ENCODE measurements at places on chromosomes 11 and 22.

DNA sequence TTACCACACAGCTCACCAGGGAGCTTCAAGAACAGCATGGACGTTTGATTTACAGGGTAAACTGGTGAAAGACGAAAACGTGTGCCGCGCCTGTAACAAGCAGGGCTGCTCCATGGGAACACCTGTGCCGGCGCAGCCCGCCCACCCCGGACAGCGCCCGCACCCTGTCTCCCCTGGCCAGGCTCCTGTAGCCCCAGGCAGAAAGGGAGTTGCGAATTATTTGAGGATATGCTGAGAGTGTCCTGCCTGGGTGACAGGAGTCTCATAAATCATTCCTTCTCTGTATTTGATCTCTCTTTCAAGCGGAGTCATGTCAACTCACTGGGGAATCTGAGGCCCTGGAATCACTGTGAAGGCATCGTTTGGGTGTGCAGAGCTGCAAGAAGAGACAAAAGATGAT lies 804.3 kb downstream of the OPCML start:
- no peak for DNase-seq

- DNase-seq = no peak
These were observed 38.2 kb downstream of the CYB5R2 start for GRCh38 chr11:7635137-7635536.

- no peak for DNase-seq
These were observed 152.7 kb upstream of the TBCEL start for GRCh38 chr11:120871194-120871593.

DNA sequence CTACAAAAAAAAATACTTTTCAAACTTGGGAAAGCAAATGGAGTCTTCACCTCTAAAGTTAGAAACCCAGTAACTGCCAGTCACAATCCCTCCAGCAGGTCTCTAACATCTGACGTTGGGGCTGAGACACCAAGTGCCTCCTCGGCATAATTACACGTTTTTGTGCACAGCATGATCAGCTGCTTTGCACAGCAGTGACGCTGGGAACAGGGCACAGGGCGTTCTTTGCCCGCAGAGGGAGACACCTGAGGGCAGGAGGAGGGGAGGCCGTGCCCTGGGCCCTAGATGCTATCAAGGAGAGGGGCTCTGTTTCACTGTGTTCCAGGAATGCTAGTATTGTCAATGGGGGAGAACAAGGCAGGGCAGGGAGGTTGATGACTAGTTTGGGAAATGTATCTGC lies 120.1 kb downstream of the PARVA start:
- no peak for DNase-seq

- no peak for DNase-seq
These were observed 67.2 kb downstream of the PPP2R1B start for GRCh38 chr11:111698852-111699559.

DNA sequence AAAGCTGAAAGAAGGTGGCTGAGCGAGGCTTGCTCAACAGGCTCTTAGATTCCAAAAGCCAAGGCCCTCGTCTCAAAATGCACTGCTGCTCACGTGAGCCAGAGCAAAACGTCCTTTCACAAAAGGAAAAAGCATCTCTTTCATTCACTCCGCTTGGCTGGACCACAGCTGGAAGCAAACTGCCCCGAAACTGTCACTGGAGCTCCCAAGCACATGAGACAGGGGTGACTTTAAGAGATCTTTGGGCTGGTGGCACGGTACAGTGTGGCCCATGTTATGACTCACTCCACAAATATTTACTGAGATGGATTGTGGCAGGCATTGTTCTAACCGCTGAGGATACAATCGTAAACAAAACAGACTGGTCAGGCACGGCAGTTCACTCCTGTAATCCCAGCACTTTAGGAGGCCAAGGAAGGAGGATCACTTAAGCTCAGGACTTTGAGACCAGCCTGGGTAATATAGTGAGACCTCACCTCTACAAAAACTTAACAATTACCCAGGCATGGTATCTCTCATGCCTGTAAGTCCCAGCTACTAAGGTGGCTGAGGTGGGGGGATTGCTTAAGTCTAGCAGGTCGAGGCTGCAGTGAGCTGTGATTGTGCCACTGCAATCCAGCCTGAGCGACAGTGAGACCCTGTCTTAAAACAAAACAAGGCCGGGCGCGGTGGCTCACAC lies 3.6 kb downstream of the PLA2G6 start:
- no peak for DNase-seq

DNA sequence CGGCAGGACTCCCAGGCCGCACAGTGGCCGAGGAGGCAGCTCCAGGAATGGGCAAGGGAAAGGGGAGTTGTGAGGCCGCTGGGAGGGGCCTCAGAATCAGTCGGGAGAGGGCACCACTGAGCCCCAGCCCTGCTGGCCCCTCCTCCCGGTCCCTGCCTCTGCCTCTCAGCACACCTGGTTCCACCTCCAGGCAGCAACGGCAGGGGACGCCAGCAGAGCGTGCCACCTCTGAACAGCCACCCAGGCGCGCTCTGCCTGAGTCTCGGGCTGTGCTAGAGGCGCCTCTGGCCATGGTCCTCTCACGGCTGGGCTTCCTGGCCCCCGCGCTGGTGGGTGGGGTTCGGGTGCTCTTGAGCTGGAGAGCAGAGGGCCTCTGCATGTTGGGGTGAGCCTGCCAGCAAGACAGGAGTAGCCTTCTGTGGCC lies 33.0 kb downstream of the MOB2 start:
- DNase-seq = no peak

DNA sequence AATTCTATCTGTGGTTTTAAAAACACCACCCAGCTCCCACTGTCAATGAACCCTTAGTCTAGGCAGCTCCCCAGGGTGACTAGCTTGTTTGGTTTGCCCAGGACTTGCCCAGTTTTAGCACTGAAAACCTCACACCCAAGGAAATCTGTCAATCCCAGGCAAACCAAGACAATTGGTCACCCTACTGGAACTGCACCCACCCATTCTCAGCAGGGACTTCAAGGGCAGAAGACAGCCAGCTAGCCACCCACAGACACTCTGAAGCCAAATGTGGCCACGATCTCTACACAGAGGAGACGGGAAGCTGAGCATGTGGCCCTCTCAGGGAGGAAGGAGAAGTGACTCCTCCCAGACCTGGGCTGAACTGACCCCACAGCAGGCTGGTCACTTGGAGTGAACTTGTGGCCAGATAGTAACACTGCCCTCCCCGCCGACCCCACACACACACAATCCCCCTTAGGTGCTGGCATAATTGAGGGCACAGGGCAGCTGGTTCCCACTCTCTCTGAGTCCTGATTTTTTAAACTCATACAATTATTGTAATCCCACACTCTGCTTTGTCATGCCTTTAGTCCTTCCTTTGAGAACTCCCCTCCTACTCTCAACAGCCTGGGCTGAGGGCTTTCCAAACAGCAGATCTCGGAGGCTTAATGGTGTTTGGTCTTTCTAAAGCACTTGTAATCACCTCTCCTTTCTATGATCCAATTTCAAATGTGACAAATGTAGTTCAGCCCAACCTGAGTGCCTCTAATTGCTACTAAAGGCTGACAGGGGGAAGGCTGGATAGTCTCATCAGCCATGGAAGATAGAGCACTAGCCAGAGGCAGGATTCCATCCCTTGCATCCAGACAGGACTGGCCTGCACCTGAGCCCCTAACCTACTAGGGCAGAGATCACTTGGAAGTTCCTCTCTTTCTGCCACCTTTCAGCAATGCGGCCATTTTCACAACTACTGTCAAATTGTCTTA lies 74.7 kb upstream of the DRD2 start:
- no peak for DNase-seq

GRCh38 chr11:71446942-71447688 lies 1.1 kb downstream of the DHCR7 start:
- no peak for DNase-seq

DNA sequence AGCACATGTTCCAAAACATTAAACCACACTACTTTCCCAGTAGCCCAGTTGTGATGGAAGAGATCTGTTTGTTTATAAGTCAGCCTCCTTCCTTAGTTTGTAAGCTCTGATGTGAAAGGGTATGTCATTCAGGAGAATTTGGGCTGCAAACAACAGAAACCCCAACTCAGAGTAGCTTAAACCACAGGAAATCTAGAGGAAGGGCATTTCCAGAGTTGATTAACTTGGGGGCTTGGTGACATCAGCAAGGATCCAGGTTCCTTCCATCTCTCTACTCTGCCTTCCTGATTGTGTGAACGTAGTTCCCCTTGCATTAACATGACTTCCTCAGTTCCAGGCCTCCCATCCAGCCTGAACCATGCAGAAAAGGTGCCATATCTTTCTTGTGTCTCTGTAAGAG lies 6.5 kb upstream of the FJX1 start:
- no peak for DNase-seq

- DNase-seq = no peak
These were observed at the start of gene NAALADL1 for GRCh38 chr11:65058419-65059054. TSS of gene NAALADL1 (minus strand) at chr11:65058553. CDS start at chr11:65058521, 32 bp downstream.

DNA sequence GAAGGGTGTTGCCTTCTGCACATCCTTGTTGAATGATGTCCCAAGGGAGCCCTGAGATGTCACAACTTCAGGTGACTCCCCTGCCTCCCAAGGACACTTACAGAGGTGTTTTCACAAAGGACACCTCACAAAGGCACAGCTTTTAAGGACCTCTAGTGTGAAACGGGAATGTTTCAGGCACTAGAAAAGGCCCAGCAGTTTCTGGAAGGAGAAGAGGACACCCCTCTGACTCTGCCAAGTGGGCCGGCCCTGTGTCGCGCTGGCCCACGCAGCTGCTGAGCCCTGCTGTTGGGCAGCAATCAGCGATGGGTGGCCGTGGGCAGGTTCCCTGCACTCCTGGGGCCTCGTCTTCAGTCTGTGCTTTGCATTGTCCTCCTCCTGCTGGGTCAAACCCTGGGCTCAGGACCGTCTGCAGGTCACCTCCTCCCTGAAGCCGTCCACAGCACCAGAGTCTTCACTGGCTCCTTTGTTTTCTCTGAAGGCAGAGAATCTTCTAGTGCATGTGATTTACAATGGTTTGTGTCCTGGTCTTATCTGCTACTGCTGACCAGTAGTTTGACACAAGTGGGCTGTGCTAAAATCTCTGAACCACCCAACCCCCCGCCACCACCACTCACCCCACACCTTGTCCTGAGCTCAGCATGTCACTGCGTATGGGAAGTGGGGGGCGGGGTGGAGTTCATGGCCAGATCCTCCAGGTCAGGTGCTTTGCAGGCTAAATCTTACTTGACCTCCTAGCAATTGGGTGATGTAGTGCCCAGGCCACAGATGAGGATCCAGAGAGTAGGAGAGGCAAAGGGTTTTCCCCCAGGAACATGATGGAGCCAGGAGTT lies 3.2 kb downstream of the LINC01488 start:
- DNase-seq = no peak

DNA sequence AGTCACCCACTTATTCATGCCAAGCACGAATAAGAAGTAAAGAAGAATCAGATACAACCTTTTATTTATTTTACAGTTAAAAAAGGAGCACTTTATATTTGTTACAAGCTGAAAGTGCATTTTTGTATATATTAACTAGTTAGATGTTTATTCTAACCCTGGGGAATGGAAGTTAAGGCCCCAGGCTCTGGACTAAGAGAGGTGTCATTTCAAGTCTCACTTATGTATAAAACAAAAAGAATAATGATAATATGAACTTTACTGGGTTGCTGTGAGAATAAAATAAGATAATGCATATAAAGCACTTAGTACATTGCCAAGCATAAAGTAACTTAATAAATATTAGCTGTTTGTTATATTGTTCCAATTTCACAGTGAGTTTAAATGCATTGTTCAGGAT lies 12.1 kb upstream of the FAT3 start:
- DNase-seq = no peak

- DNase-seq = no peak
These were observed at the start of gene USH1C for GRCh38 chr11:17544181-17544622. TSS of gene USH1C (minus strand) at chr11:17544416. CDS start at chr11:17544307, 109 bp downstream.

- no peak for DNase-seq
These were observed 37.6 kb upstream of the THY1 start for GRCh38 chr11:119460582-119460981.

DNA sequence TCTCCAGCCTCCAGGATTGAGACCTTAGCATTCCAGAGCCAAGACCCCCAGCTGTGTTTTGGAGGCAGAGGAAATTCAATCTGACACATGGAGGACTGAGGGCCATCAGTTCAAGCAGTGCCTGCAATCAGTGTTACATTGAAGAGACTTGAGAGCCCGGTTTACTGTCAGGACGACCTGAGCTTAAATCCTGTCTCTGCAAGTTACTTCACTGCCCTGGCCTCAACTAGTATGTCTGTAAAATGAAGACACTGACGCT lies 35.1 kb downstream of the TRIM29 start:
- no peak for DNase-seq

DNA sequence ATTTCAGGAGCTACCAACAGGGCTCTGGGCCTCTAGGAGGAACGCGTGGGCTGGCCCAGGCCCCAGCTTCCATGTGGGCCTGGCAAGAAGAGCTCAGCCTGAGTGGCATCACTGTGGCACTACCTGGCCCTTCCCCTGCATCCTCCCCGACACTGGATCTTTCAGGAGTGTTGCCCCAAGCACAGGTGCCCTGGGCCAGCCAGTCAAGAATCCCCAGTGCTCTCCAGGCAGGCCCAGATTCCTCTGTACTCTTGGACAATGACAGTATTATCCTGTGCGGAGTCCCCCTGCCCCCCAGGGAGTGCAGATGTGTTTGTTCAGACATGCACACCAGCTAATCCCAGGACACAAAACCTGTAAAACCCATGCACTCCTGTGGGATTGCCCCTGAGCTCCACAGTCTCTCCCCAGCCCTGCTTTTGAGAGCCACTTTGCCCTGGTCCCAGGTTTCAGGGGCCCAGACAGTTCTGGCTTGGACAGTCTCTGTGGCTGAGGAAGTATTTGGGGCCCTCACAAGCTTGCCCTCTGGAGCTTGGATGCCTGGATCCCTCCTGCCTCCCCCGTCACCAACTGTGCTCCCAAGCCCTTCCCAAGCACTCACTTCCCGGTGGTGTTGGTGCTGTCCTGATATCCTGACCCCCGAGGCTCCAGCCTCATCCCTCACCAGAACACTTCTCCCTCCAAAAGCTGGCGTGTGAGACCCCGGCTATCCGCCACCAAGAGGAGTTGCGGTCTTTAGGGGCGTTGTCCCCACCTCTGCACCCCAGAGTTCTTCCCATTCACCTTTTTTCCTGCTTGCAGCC lies 39.9 kb downstream of the KCNC1 start:
- no peak for DNase-seq

DNA sequence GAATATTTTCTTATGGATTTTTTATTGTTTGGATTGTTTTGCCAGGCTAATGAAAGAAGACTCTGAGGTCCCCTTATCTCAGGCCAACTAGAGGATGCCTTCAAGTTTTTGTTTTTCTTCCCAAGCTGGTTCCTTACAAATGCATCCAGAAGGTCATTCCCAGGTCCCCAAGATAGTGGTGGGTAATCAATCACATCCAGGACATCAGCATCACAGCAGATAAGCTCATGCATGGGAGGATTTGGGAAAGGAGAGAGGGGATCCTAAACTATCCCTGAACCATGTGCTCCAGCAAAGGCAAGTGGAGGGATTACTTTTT lies 20.7 kb downstream of the FZD4 start:
- DNase-seq = no peak

- DNase-seq = no peak
These were observed 49.8 kb upstream of the LMO2 start for GRCh38 chr11:33941637-33942160.

All from stimulated activated CD4-positive, alpha-beta T cell treated with anti-CD3 and anti-CD28 coated beads, Interleukin-1b, Interleukin-23, amount 100 ng/mL, for 4 hours (primary cell).